Stimulated activated CD8-positive, alpha-beta memory T cell treated with anti-CD3 and anti-CD28 coated beads, Interleukin-4, amount 100 ng/mL, for 48 hours (primary cell): ENCODE measurements at places on chromosomes 16 and 17.
A peak's percentile ranks its signal among the peaks of the same experiment; 100 is the strongest.

DNA sequence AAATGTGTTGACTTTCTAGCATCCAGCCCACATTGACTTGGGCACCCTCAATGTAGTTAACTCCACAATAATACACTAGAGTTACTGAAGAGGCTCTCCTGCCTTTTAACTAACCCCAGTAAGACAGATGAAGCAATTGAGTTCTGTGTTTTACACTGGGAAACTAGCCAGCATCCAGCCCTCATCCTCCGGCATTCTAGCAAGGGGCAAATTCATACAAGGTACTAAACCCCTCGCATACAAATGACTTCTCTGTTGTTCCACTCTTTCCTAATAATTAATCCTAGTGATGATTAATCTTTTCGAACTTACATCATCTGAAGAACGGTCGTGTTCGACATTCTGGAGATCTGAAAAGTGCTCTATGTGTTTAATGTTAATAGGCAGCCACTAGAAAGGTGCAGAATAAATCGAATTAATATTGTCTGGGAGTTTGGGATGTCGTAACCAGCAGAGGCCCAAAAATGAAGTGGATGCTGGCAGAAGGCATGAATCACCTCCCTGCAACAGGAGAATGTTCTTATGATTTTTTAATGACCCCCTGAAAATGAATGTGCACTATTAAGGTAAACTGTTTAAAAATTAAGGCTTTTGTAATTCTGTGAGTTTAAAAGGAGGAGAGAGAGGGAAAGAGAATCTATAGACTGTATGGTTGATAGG, 249.4 kb downstream of the SNX29 start:
- DNase-seq: no peak

DNA sequence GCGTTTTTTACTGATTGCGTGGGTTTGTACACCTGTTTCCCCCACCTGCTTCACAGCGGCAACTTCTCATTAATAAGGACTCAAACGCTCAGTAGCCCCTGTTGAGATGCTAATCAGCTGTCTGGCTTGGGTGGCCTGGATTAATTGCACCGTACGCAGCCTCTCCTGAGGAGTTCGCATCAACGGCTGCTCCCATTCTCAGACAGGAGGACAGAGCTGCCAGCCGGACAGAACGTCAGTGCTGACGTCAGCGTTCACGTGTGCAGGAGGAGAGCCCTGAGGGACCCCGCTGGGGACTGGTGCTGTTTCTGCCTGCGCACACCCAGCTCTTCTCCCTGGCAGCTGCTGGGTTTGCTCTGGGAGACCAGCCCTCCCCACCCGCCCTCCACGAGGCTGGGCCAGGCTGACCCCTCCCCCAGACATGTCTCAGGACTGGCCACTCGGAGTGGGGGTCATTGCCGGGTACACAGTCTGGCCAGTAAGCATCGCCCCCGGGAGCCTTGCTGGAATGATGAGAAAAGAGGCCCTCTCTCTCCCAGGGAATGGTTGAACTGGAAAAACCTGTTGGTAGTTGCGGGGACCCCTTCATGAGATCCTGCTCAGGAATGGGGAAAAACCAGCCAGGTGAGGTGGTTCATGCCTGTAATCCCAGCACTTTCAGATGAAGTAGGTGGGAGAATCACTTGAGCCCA, 5.7 kb upstream of the BANP start:
- no peak for DNase-seq

DNA sequence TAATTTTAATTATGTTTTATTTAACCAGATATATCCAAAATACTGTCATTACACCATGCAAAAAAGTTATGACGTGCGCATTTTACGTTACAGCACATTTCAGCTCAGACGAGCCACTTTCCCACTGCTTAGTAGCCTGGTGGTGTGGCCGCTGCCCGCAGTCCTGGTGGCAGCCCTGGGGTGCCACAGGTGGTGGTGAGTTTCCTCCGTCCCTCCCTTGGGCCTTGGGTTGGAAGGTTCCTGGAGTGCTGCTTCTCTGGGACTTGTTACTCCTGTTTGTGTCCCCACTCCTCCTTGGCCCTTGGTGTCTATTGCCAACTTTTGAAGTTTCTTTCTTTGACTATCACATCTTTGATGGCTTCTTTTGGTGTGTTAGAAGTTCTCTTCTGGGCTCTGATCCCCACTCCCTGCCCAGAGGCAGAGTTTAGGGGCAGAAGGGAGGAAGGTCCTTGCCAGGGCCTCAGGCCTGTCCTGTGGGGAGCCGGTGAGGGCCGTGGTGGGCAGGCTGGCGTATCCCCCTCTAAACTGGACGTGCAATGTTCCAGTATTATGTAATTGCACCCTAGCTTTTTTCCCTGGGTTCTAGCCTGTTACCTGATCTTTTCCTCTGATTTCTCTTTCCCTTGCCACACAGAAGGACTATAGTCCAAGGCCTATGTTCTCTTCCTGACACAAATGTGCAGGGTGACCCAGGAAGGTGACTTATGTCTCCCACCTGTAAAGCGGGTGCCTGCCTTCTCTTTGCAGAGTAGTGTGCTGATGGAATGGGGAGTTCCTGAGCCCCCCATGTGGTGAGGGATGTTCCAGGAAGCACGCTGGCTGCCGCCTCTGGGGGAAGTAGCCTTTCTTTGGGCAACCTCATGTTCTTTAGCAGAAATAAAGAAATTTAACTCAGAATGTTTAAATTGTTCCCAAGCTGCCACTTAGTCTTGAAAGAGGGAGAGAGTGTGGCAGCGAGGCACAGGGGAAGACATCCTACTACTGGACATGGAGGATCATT, 8.4 kb downstream of the MPRIP start:
- DNase-seq: no peak

GRCh38 chr17:76063875-76064546, 8.3 kb downstream of the SRP68 start:
- peak; percentile 62 for DNase-seq
